ENCODE measurements at places on chromosomes 4 and X.
A peak's percentile ranks its signal among the peaks of the same experiment; 100 is the strongest.

DNA sequence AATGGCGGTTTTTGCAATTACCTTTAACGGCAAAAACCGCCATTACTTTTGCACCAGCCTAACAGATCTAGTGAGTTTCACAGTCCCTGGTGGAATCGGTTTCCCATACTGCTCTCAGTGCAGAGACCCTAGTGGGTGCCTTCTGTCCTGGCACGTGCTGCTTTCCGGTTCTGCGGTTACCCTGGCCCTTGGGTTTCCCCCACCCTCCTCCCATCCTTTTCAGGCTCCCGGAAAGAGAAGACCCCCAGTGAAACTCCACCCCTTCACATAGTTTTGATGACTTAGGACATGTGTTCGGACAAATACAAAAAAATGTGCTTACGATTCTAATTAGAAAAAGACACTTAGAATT is 36.9 kb downstream of the NLGN3 start:
- peak; percentile 42 for DNase-seq

GRCh38 chr4:168633064-168633463 is 136.2 kb downstream of the PALLD start:
- no peak for DNase-seq

GRCh38 chr4:26860922-26861433 is 337 bp downstream of the STIM2 start:
- no peak for DNase-seq

DNA sequence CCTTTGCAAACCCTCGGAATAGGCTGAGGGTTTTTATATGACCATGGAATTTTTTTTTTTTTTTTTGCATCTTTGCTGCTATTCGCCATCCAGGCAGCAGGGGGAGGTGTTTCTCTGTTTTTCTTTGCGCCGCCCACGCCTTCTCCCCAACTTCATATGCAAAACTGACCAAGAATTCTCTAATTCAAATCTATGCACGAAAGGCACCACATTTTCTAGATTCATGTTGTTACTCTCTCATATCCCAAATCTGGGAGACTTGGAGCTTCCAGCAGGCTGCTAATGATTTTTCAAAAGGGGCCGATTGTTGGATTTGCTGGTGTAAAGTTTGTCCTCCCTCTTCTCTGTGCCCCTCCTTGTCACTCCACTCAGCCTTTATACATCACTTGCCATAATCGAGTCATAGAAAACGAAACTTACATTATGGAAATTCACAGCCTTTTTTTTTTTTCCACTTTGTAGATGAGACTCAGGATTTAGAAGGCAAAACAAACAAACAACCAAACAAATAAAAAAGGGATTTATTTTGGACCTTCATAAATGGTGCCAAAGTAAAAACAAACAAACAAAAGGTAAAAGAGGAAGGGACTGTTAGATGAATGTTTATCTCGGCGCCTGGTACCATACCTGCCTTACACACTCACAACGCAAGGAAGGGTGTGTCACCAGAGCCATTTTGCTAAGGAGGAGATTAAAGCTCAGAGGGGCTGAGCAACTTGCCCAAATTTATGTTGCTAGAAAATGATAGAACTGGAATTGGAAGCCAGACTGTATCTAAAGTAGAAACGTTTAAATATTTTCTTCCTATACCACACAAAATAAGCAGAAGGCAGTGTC is 29.3 kb upstream of the BOD1L1 start:
- DNase-seq: no peak

DNA sequence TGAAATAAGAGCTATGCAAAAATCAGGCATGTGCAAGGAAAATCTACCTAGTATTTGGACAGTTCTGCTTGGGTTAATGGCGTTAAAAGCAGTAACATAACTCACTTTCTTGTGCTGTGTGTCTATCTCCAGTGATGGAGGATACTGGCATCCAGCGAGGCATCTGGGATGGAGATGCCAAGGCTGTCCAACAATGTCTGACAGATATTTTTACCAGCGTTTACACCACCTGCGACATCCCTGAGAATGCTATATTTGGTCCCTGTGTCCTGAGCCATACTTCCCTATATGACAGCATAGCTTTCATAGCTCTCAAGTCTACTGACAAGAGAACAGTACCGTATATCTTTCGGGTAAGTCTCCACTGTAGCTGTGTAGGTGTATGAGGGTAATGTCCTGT is 2.6 kb downstream of the PRDM8 start:
- no peak for DNase-seq

- no peak for DNase-seq
Observed at GRCh38 chr4:18319431-18319830, 297.9 kb upstream of the LCORL start.

GRCh38 chrX:111869639-111870034 is 6.3 kb upstream of the TRPC5OS start:
- DNase-seq: no peak

GRCh38 chrX:85026170-85026569 is 22.5 kb downstream of the APOOL start:
- no peak for DNase-seq

DNA sequence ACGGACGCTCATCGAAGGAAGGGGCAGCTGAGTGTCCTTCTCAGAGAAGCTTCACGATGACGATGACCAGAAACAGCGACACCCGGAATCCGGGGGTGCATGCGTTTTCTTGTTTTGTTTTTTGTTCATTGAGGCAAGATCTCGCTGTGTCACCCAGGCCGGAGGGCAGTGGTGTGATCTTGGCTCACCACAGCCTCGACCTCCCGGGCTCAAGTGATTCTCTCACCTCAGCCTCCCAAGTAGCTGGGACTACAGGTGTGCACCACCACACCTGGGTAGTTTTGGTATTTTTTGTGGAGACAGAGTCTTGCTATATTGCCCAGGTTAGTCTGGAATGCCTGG is 19.8 kb downstream of the DGKQ start:
- no peak for DNase-seq

GRCh38 chr4:131638781-131639180 is 1510.3 kb upstream of the PCDH10 start:
- no peak for DNase-seq

DNA sequence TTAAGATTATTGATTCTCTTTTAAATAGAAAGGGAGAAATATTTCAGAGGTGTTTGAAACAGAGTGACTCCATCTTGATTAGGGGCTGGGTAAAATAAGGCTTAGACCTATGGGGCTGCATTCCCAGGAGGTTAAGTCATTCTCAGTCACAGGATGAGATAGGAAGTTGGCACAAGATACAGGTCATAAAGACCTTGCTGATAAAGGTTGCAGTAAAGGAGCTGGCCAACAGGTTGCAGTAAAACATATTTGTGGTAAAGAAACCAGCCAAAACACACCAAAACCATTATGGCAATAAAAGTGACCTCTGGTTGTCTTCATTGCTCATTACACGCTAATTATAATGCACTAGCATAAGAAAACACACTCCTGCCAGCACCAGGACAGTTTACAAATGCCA is 165.0 kb downstream of the SPIN4 start:
- DNase-seq: no peak

DNA sequence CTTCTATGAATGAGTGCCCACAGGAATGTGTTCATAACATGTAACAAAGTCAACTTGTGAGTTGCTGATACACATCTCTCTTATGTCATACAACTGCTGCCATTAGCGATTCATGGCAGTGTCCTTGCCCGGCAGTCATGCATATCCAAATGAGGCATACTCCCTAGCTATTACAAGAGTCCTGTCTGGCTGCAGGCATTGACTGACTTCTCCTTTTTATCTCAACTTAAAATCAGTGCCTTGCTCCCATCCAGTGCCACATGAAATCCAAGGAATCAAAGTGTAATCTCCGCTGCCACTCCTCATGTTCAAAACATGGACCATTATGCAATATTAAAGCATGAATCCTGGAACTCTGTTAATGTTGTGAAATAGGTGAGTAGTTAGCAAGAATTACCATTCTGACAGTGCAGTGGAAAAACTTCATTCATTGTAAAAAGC is 348.9 kb upstream of the FTHL17 start:
- DNase-seq: no peak

DNA sequence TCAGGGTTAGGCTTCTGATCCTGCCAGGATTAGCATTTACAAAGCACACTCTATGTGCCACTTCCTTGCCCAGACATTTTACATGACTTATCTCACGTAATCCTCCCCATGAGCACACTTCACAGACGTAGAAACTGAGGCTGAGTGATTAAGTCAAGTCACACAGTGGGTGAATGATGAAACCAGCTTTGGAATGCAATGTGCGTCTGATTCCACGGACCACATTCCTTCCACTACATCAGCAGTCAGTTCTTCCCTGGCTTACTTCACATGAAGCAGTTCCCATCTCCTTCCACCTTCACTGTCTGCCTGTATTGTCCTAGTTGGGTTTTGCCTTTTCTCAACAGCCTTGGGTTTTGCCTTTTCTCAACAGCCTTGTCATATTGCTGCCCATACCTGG is 134.3 kb upstream of the PPARGC1A start:
- DNase-seq: no peak

DNA sequence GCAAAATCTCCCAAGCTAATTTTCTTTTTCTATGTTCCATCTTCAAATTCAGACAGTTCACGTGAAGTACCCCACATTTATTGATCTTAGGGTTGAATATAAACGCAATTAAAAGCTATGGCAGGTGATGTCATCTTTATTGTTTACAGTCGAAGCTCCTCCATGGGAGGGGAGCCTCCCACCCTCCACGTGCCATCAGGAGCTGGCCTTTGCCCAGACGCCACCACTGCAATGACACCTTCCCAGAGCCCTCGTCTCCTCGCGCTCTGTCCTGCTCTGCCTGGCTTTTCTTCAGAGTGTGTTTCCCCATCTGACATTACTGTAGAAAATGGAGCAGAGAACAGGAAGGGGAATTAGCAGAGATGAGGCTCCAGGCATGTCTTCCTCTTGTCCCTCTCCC is 18.8 kb upstream of the CYP4V2 start:
- no peak for DNase-seq

- no peak for DNase-seq
Observed at GRCh38 chrX:44747317-44747716, 96.5 kb upstream of the DUSP21 start.

- DNase-seq: no peak
Observed at GRCh38 chr4:102717448-102718092, 43.2 kb downstream of the MANBA start.

DNA sequence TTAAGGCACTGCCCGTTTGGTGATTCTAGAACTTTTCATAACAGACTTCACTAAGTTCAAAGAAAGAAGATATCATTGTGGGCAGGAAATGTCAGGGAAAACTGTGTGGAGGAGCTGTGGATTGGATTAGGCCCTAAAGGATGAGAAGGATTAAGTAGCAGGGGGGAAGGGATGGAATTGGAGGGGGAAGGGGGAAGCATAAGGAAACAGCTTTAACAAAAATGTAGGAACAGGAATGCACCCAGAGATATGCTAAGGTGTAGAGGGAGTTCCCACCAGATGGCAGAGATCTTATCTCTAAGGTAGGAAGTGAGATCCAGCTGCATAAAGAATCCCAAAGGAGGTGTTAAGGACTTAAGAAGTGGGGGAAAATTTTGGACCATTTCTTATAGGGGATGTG is 114.5 kb downstream of the LARP7 start:
- no peak for DNase-seq

DNA sequence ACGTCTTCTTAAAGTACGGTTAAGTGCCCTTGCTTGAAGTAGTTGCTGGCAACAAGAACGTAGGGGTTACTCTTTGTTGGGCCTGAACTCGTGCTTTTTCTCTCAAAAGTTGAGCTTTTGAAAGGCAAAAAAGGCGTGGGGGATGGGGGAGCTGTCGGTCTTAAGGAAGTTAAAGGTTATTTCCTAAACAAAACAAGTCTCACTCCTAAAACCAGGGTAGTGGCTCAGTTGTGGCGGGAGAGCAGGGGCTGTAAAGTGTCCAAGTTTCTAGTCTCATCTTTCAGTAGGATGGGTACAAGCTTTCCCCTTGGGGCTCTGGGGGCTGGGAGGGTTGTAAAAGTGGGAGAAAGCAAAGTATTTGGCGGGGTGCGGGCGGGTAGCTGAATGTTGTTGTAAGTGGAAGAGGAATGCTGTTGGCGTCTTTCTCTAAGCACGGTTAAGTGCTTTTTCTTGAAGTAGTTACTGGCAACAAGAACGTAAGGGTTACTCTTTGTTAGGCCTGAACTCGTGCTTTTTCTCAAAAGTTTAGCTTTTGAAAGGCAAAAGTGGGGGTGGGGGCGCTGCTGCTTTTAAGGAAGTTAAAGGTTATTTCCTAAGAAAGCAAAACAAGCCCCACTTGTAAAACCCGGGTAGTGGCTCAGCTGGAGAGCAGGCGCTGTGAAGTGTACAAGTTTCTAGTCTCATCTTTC is 904 bp upstream of the WDR1 start:
- DNase-seq: no peak

- no peak for DNase-seq
Observed at GRCh38 chr4:15149839-15150592, 147.7 kb downstream of the CPEB2 start.
